ENCODE measurements at places on chromosomes 12 and 14. TPM values are rescaled to one million over a fixed set of nuclear protein-coding genes. Genes with fewer than 3 reads are reported as not detected.

DNA sequence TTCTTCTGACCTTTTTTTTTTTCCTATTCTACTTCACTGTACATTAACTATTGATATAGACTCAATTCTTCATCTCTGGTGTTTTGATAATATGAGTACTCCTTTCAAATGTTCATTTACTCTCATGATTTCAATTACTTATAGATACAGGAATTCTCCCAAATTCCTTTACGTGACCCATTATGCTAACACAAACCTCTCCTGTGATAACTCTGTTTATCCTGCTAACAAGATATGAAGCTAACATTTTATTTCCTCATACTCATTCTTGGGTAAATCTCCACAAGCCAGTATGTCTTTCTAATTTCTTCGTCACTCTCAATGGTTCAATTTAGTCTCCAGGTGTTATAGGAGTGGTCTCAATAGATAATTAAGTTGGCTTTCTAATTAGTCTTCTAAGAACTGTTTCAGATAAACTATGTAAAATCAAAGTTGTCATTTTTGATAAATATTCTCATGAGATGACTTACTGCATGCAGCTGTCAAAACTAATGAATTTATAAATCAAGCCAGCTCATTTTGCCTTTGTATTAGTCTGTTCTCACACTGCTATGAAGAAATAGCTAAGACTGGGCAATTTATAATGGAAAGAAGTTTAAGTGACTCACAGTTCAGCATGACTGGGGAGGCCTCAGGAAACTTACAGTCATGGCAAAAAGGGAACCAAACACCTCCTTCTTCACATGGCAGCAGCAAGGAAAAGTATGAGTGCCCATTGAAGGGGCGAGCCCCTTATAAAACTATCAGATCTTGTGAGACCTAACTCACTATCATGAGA lies 130.6 kb upstream of the MYF6 start:
- no peak for DNase-seq

REM2 gene
- total RNA-seq, result 1.2 TPM

GRCh38 chr12:6084261-6084968 lies 40.1 kb downstream of the VWF start:
- DNase-seq, result peak; percentile 86

GRCh38 chr14:38329246-38329645 lies 73.4 kb upstream of the CLEC14A start:
- DNase-seq, result no peak

Data from GM23338 (cell line).